ENCODE measurements at places on chromosomes 1 and 21. TPM values are rescaled to one million over a fixed set of nuclear protein-coding genes. Genes with fewer than 3 reads are reported as not detected.
A peak's percentile ranks its signal among the peaks of the same experiment; 100 is the strongest.

DNA sequence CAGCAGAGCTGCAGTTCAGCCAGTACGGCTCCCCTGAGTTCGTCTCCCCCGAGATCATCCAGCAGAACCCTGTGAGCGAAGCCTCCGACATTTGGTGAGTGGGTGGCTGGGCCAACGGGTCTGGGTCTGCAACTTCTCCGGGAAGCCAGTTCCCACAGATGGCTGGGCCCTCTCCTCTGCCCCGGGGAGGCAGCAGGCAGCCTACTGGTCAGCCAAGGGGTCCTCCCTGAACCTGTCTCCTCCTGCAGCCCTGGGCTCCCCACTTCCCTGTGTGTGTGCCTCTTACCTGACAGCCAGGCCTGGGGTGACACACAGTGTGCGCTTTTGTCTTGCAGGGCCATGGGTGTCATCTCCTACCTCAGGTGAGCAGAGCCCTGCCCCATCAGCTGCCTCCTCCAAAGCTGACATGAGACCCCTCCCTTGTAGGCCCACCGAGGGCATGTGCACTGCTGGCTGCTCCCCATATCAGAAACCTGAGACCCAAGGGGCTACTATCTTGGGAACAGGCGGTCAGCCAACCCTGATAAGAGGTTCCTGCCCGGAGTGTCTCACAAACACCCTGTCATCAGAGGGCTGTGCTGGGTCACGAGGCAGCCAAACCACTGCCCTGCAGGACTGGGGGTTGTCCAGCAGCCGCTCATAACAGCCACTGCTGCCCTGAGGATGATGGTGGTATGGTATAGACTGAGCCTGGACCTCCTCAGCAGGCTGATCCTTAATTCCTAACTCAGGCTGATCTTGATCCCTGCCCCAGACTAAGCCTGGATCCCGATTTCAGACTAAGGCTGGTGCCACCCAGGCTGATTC is 37.6 kb downstream of the TRIM11 start:
- H3K27me3 ChIP-seq, result no peaks in the 10 kb centered on the region
- peaks cover 12% of the 10 kb centered on the region for H3K4me1 ChIP-seq
- H3K4me3 ChIP-seq, result no peak overlapping the region
- peak; percentile 43 for DNase-seq
- H3K36me3 ChIP-seq, result no peaks in the 10 kb centered on the region

DNA sequence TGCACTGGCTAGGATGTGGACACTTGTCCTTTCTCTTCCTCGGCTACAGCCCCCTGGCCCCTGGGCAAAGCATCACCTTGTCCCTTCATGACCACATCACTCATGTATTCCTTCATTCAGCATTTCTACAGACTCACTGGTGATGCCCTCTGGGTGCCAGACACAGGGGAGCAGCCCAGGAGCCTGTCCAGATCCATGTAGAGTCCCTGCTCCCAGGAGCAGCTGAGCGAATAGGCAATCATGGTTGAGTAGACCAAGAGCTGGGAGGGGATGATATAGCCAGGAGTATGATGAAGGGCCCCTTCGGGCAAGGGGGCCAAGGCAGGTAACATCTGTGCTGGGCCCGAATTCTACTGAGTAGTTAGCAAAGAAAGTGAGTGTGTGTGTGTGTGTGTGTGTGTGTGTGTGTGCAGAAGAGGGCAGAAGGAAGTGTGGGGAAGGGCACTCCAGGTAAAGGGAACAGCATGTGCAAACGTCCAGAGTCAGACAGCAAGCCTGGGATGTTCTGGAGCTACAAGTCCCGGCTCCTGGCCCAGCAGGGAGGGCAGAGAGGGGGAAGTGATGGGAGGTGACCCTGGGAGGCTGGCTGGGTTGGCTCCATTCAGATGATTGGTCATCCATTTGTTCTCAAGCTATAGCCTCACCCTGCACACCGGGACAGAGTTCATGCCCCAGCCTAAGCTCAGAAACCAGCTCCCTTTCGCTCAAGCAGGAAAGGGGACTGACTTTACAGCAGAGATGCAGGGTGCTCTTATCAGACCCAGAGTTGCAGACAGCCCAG is 21.0 kb upstream of the PIK3CD start:
- H3K4me3 ChIP-seq, result no peak overlapping the region
- no peaks in the 10 kb centered on the region for H3K27me3 ChIP-seq
- no peaks in the 10 kb centered on the region for H3K4me1 ChIP-seq
- no peak for DNase-seq
- H3K27ac ChIP-seq, result no peak overlapping the region
- no peaks in the 10 kb centered on the region for H3K36me3 ChIP-seq

- H3K4me3 ChIP-seq, result no peak overlapping the region
- no peak for DNase-seq
- no peaks in the 10 kb centered on the region for H3K27me3 ChIP-seq
- H3K4me1 ChIP-seq, result peaks cover 5% of the 10 kb centered on the region
- no peaks in the 10 kb centered on the region for H3K36me3 ChIP-seq
Measured at GRCh38 chr1:48077795-48078222, 80.6 kb upstream of the TRABD2B start.

- no peak overlapping the region for H3K27ac ChIP-seq
- no peaks in the 10 kb centered on the region for H3K27me3 ChIP-seq
- no peaks in the 10 kb centered on the region for H3K4me1 ChIP-seq
- no peak overlapping the region for H3K4me3 ChIP-seq
- DNase-seq, result no peak
Measured at GRCh38 chr1:175560192-175560591, 183.2 kb downstream of the TNR start.

DNA sequence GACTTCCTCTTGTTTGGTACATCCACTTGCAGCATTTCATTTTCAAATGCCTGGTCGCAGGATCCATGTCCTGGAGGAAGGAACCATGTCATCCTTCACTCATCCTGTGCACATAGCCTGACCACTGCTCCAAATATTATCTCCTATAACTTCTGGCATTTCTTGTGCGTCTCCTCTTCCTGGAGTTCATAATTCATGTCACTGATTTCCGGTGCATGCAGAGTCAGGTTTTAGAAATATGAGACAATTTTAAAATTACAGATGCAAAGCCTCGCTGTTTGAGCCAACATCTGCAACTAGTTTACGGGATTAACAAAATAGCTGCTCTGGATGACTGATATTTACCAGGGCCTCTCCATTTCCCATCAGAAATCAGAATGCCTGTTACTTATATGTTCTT is 268.1 kb downstream of the DNM3 start:
- no peaks in the 10 kb centered on the region for H3K4me1 ChIP-seq
- DNase-seq, result no peak
- no peaks in the 10 kb centered on the region for H3K27me3 ChIP-seq
- no peak overlapping the region for H3K4me3 ChIP-seq
- H3K36me3 ChIP-seq, result no peaks in the 10 kb centered on the region

GRCh38 chr1:29728703-29729102 is 492.4 kb downstream of the PTPRU start:
- no peaks in the 10 kb centered on the region for H3K4me1 ChIP-seq
- H3K27me3 ChIP-seq, result no peaks in the 10 kb centered on the region
- H3K4me3 ChIP-seq, result no peak overlapping the region
- no peaks in the 10 kb centered on the region for H3K36me3 ChIP-seq
- no peak for DNase-seq
- no peak overlapping the region for H3K27ac ChIP-seq

GRCh38 chr1:188462837-188463236 is 1634.1 kb downstream of the PLA2G4A start:
- DNase-seq, result no peak
- H3K27me3 ChIP-seq, result no peaks in the 10 kb centered on the region
- no peak overlapping the region for H3K27ac ChIP-seq
- no peak overlapping the region for H3K4me3 ChIP-seq
- H3K4me1 ChIP-seq, result no peaks in the 10 kb centered on the region
- no peaks in the 10 kb centered on the region for H3K36me3 ChIP-seq

DNA sequence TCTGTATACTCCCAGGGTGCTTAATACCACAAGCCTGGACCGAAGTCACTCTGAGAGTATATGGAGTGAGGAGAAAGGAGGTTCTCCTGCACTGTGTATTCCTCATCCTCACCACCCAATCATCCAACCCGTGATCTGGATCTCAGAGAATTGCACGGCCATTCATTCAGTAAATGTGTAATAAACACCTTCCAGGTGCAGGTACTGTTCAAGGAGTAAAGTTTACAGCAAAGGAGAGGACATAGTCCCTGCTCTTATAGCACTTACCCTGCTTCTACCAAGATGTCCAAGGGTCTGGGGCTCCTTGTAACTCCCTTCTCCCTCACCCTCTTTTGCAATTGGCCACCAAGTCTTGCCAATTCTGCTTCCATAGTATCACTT is 139.2 kb upstream of the JUN start:
- DNase-seq, result no peak
- no peak overlapping the region for H3K4me3 ChIP-seq
- no peaks in the 10 kb centered on the region for H3K27me3 ChIP-seq
- peak overlapping the region; percentile 47 for H3K27ac ChIP-seq
- H3K4me1 ChIP-seq, result peaks cover 11% of the 10 kb centered on the region

DNA sequence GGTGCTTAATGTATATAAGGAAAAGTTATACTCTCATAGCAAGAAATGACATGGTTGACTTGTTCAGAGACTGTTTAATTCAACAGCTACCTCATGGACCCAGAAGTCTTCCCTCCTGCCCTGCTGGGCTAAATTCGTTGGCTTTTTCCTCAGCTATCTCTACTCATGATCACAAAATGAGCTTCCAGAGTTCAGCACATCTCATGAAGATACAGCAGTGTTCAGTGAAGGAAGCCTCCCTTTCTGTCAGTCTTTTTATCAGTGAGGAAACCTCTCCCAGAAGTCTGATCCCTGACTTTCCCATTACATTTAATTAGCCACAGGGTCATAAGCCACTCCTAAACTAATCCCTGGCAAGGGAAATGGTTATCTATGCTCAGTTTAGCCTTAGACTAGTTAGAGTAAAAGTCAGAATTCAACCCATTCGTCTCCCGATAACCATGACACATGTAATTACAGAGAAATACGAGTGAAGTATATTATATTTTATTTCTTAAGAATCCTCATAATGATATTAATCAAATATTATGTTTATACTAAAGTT is 97.5 kb downstream of the DENND1B start:
- DNase-seq, result no peak
- H3K4me3 ChIP-seq, result no peak overlapping the region
- no peaks in the 10 kb centered on the region for H3K36me3 ChIP-seq
- no peak overlapping the region for H3K27ac ChIP-seq

DNA sequence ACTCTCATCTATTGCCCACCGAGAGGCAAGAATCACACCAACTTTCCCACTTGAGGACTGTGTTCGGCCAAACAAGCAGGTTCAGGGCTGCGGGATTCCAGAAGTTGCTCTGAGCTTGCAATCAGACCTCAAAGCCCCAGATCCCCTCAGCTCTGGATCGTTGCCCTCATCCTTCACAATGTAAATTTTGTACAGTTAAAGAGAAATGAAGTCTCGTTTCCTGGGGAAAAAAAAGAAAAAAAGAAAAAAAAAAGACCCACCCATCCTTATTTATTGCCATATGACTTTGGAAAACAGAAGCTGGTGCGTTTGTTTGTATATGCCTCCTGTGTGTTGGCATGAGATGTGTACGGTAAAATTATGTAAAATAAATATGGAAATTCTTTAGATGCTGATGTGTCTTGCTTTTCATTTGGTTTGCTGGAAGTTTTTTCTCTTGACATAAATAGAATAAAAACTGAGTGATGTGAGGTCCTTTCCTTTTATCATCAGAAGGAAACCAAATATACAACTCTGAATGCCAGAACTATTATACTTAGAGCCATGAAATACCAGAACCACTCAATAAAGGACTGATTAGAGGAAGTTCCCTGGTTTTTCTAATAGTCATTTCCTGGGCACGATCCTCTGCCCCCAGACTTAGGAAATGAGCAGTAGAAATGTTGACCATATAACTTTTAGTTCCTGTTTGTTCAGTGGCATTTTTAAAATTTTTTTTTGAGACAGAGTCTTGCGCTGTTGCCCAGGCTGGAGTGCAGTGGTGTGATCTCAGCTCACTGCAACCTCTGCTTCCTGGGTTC is 48.7 kb downstream of the LHX4 start:
- no peak overlapping the region for H3K4me3 ChIP-seq
- H3K36me3 ChIP-seq, result no peaks in the 10 kb centered on the region
- DNase-seq, result no peak
- peak overlapping the region; percentile 25 for H3K27ac ChIP-seq

The CELA2A gene
- total RNA-seq, result 22.7 TPM

Data from adrenal gland (tissue), 19 donors.